ENCODE measurements at places on chromosomes 6 and 20. TPM values are rescaled to one million over a fixed set of nuclear protein-coding genes. Genes with fewer than 3 reads are reported as not detected.

C6orf136 gene
- total RNA-seq = 17.5 TPM

DNA sequence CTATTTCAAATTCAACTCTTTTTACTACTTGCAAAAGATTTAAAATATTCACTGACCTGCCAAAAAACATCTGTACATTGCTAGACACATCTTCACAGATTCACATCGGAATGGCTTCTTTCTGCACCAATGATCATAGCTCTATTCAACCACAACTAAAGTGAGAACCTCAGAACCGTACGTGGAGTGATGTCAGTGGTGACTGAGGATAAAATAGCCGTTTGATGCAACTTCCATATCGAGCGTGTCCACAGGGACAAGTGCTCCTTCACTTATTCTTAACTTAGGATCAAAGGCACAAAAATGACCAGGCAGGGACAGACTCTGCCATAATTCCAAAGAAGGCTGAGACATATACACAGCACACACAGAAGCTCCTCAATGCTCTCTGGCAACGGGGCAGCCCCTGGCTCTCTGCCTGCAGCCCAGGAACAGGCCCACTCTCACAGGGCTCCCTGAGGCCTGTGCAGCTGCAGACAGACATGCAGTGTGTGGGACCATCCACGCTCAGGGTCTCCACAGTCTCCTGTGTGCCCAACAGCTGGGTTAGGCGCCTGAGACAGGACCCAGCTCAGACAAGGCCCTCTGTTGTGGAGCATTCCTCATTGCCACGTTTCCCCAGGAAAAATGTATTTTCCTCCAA, 22.8 kb downstream of the FYN start:
- H3K4me1 ChIP-seq = no peaks in the 10 kb centered on the region
- no peak overlapping the region for H3K27ac ChIP-seq
- no peaks in the 10 kb centered on the region for H3K36me3 ChIP-seq

GRCh38 chr6:29653452-29654038, 3.3 kb upstream of the MOG start:
- no peak overlapping the region for H3K27ac ChIP-seq
- H3K36me3 ChIP-seq = no peaks in the 10 kb centered on the region
- H3K27me3 ChIP-seq = no peaks in the 10 kb centered on the region
- DNase-seq = no peak

DNA sequence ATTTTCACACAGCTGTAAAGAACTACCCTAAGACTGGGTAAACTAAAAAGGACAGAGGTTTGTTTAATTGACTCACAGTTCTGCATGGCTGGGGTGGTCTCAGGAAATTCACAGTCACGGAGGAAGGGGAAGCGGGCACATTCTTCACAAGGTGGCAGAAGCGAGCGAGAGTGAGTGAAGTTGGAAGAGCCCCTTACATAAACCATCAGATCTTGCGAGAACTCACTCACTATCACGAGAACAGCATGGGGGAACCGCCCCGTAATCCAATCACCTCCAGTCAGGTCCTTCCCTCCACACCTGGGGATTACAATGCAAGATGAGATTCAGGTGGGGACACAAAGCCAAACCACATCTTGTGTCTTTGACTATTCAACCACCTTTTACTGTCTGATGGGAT, 700.5 kb downstream of the TENT5A start:
- no peaks in the 10 kb centered on the region for H3K36me3 ChIP-seq
- no peak overlapping the region for H3K4me3 ChIP-seq
- DNase-seq = no peak
- H3K27ac ChIP-seq = no peak overlapping the region
- H3K4me1 ChIP-seq = no peaks in the 10 kb centered on the region
- no peaks in the 10 kb centered on the region for H3K27me3 ChIP-seq

BRPF3 gene
- 10.1 TPM for total RNA-seq

KCNK16 gene
- not detected for total RNA-seq

FAM83D gene
- total RNA-seq = 67.8 TPM

SLC25A27 gene
- total RNA-seq = 6.5 TPM

DNA sequence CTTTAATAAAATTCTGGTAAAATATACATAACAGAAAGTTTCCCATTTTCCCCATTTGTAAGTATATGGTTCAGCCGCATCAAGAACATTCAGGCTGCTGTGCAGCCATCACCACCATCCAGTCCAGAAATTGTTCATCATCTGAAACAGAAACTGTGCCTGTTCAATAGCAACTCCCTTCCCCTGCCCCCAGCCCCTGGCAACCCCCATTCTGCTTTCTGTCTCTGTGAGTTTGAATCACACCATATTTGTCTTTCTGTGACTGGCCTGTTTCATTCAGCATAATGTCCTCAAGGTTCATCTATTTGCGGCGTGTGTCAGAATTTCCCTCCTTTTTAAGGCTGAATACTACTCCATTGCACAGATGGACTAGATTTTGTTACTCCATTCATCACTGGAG, 19.1 kb downstream of the VSTM2L start:
- no peaks in the 10 kb centered on the region for H3K27me3 ChIP-seq
- H3K36me3 ChIP-seq = no peaks in the 10 kb centered on the region
- no peak overlapping the region for H3K4me3 ChIP-seq
- DNase-seq = no peak
- no peak overlapping the region for H3K27ac ChIP-seq

- H3K4me1 ChIP-seq = peaks cover 13% of the 10 kb centered on the region
- no peaks in the 10 kb centered on the region for H3K27me3 ChIP-seq
- peak overlapping the region; percentile 94 for H3K4me3 ChIP-seq
- peak overlapping the region; percentile 88 for H3K27ac ChIP-seq
These were observed 561 bp downstream of the KAT14 start for GRCh38 chr20:18138266-18138582.

GRCh38 chr6:52946306-52946705, 36.8 kb upstream of the GSTA3 start:
- no peak overlapping the region for H3K4me3 ChIP-seq
- H3K36me3 ChIP-seq = no peaks in the 10 kb centered on the region
- H3K4me1 ChIP-seq = no peaks in the 10 kb centered on the region
- H3K27ac ChIP-seq = no peak overlapping the region
- no peak for DNase-seq
- H3K27me3 ChIP-seq = no peaks in the 10 kb centered on the region

GRCh38 chr20:24836661-24837299, 112.3 kb upstream of the CST7 start:
- no peaks in the 10 kb centered on the region for H3K36me3 ChIP-seq
- H3K27ac ChIP-seq = no peak overlapping the region

DNA sequence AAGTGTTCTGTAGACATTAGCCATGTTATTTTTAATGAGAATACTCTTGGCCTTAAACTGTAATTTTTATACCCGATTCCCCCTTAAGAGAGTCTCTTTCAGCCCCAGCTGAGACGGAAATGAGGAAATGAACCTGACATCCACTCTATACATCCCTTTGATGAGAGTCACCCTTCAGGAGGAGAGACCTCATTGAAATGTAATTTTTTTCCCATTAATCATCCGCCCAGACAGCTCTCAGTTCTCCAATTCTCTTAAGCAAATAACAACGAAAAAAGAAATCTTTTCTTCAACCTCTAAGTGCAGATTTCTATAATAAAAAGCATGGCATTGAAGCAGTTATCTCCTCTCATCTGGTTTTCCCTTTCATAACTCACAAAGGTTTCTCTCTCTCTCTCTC, 243.8 kb upstream of the PMEPA1 start:
- DNase-seq = no peak
- no peaks in the 10 kb centered on the region for H3K36me3 ChIP-seq
- H3K4me1 ChIP-seq = peaks cover 2% of the 10 kb centered on the region
- no peak overlapping the region for H3K4me3 ChIP-seq
- H3K27ac ChIP-seq = no peak overlapping the region

DNA sequence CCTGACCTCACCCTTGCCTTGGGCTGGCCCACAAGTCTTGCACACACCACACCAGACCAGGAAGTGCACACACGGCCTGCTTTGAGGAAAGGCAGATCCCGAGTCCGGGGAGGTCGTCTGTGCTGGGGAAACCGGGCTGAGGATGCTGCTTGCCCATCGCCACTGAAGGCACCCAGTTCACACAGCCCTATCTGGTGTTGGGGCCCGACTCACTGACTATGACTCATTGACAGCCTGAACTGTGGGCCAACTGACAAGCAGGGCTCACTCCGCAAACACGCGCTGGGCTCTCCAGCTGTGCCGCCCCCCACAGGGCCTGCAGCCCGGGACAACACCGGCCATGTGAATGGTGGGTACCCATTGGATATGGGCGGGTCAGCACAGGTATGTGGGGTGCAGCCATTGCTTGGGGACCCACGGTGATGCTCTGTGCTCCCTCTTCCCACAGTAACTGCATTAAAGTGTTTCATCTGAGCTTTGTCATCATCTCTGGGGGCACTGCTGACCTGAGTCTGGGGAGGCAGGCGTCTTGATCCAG, 1.6 kb downstream of the SAMD10 start:
- peak overlapping the region; percentile 95 for H3K27ac ChIP-seq
- no peak for DNase-seq
- peak overlapping the region; percentile 99 for H3K4me3 ChIP-seq
- peaks cover 29% of the 10 kb centered on the region for H3K36me3 ChIP-seq

DNA sequence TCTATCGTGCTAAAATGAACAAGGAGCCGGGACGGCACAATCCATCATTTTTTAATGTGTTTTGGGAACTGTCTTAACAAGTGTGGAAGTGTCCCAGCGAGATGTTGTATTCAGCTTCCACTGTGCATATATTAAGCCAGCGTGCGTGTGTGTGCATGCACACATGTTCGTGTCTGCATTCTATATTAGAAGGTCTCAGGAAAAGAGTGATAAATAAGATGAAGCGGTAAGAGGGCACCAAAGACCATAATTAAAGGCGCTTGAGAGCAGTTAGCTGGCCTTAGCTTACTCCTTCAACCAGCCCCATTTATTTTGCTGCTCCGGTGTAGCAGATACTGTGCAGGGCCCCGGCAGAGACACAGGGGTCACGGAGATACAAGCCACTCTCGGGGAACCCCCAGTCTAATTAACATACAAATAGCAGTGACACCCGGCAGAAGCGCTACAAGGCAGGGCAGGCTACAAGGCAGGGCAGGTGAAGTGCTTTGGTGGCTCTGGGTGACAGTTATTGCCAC, 206.5 kb upstream of the RREB1 start:
- H3K4me3 ChIP-seq = no peak overlapping the region
- H3K27ac ChIP-seq = peak overlapping the region; percentile 71
- DNase-seq = no peak
- H3K27me3 ChIP-seq = no peaks in the 10 kb centered on the region
- H3K36me3 ChIP-seq = no peaks in the 10 kb centered on the region

DDX43 gene
- 3.4 TPM for total RNA-seq

GRCh38 chr6:129667621-129668020, 42.4 kb downstream of the ARHGAP18 start:
- H3K27ac ChIP-seq = no peak overlapping the region
- no peaks in the 10 kb centered on the region for H3K4me1 ChIP-seq
- no peak overlapping the region for H3K4me3 ChIP-seq
- no peak for DNase-seq
- H3K27me3 ChIP-seq = no peaks in the 10 kb centered on the region
- no peaks in the 10 kb centered on the region for H3K36me3 ChIP-seq

ZNF343 gene
- 5.4 TPM for total RNA-seq

GRCh38 chr6:44582930-44583329, 195.4 kb downstream of the CDC5L start:
- no peaks in the 10 kb centered on the region for H3K36me3 ChIP-seq
- H3K4me1 ChIP-seq = no peaks in the 10 kb centered on the region

GRCh38 chr20:34586488-34587163, 28.1 kb downstream of the MAP1LC3A start:
- no peaks in the 10 kb centered on the region for H3K27me3 ChIP-seq
- no peak for DNase-seq
- no peak overlapping the region for H3K4me3 ChIP-seq
- H3K27ac ChIP-seq = no peak overlapping the region

DNA sequence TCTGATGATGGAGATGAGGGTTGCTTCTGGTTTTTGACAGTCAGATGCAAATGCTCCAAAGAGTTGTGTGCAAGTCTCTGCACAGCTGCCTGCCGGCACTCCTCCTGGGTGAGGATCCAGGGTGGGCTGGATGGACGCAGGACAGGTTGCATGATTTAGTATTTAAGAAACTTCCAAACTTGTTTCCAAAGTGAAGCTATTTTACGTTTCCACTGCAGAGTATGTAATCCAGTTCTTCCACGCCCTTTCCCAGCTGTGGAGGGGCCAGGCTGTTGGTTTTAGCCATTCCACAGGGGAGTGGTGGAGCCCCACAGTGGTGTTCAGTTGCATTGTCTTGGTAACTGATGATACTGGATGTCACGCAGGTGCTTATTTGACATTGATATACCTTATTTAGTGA, 157.3 kb downstream of the THBS2 start:
- no peaks in the 10 kb centered on the region for H3K27me3 ChIP-seq
- H3K4me3 ChIP-seq = no peak overlapping the region
- no peaks in the 10 kb centered on the region for H3K4me1 ChIP-seq
- no peak for DNase-seq
- H3K27ac ChIP-seq = no peak overlapping the region

GRCh38 chr6:157271441-157271840, 51.9 kb downstream of the TMEM242 start:
- no peak overlapping the region for H3K27ac ChIP-seq
- no peaks in the 10 kb centered on the region for H3K27me3 ChIP-seq
- H3K36me3 ChIP-seq = no peaks in the 10 kb centered on the region

DNA sequence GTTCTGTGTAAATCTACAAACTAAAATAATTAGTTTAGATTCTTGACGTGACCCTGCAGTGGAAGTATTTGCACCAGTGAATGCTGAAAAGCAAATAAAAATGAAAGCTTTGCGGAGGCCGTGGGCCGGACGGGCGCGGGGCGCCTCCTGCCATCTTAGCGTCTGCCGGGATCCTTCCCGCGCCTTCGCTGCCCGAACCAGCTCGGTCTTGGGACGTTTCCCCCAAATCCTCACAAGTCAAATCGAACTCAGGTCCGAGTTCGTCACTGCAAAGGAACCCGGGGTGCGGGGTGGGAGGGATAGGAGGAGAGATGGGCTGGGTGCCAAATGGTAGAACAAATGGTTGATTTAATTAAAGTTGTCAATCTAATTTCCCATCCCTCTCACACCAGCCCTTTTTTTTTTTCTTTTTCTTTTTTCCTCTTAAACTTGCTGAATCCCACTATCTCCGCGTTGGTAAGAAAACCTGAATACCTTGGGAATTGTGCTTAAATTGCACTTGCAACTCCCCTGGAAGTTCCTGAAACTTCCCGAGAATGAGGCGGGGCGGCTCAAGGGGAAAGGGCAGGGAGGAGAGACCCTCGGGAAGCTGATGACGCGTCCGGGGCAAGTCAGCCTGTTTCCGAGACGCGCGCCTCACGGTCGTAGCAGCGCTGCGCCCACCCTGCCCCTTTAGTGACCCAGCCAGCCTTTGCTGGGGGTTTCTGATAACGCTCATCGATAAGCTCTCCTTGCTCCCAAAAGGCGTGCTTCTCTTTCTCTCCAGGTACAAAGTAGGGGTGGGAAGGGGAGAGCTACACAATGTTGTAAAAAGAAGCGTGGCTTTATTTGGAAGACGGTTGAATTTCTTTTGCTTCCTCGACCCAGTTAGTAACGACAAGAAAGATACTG, 1.8 kb downstream of the GJA1 start:
- H3K4me1 ChIP-seq = peaks cover 6% of the 10 kb centered on the region
- H3K4me3 ChIP-seq = peak overlapping the region; percentile 68

C4B gene
- total RNA-seq = 2.2 TPM

DNA sequence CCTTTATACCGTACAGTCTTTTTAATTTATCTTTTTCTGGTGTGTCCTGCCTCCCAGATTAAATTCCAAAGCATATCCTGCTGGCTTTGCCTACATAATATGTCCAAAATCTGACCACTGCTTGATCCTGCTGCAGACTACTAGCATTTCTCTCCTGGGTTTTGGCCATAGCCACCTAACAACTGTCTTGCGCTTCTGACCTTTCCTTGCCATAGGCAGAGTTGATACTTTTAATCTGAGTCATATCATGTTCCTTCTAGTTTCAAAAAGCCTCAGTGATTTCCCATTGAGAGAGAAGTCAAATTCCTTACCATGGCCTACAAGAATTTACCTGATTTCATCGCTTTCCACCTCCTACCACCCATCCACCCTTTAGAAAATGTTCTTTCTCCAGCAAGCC, 104.8 kb downstream of the BCKDHB start:
- DNase-seq = no peak
- no peaks in the 10 kb centered on the region for H3K27me3 ChIP-seq
- H3K36me3 ChIP-seq = no peaks in the 10 kb centered on the region
